ENCODE measurements at places on chromosomes 3 and 15.

- no peak for DNase-seq
These were observed 587 bp upstream of the TNK2 start for GRCh38 chr3:195908694-195909581.

DNA sequence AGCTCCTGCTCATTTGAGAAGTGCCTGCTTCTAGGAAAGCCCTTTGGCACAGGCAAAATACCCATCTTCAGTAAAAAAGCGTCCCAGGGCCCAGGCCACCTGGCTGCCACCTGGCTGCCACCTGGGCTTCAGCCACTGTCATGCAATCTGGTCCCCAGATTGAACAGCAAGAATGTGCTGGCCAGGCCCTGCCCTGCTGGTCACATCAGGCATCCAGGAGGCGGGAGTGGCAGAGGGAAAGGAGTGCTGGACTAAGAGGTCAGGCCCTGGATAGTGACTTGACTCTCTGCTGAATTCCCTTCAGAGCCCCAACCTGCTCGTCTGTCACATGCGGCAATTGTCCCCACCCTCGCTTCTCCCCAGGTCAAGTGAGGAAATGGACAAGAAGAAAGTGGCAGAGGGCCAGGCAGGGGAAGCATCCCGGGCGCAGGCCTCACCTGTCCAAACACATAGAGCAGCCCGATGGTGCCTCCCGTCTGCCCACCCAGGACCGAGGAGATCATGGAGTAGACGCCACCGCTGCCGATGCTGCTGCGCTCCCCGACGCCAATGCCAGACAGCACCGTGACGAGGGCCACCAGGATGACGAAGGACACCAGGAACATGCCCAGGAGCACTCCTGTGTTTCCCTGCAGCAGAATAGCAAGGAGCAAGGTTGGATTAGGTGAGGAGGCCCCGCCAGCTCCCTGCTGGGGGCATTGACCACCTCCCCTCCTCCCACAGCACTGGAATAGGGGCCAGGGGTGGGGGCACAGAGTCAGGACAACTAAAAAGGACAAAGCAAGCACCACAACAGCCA lies 25.5 kb downstream of the SLC12A8 start:
- DNase-seq: no peak

- DNase-seq: no peak
These were observed 72.6 kb downstream of the NAALADL2 start for GRCh38 chr3:174931473-174932353.

- peak; percentile 69 for DNase-seq
These were observed 1.3 kb downstream of the LRRC15 start for GRCh38 chr3:194367992-194368841.

DNA sequence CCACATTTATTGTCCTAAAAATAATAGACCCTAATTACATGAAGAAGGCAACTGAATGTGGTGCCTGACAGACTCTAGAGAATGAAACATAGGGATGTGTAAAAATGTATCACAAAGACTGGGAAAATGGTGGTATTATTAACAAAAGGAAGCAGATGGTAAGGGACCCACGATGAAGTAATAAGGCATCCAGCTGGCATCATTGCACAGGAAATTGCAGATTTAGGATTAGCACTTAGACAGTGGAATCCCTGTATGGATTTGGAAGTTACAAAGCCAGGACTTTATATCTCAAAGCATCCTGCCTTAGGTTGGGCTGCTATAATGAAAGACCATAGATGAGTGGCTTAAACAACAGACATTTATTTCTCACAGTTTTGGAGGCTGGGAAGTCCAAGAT lies 104.3 kb downstream of the PPM1L start:
- DNase-seq: no peak

- no peak for DNase-seq
These were observed 65.2 kb upstream of the UBE2E1 start for GRCh38 chr3:23740517-23740965.

DNA sequence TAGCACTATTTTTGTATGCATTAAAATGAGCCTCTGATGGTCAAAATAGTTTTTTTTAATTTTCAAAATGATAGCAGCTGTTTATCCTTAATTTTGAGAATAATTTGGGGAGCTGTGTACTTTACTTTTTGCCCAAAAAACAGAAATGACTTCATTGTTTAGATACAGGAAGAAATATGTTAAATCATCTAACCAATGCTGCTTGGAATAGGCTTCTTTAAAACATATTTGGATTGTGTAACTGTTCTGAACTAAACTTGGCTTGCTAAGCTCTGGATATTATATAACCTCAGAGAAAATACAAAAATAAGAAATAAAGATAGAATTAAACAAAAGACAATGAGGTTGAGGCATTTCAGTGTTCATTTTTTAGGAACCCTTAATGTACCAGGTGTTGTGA lies 119.3 kb downstream of the SERPINI1 start:
- no peak for DNase-seq
